DMS53 (cell line): ENCODE measurements at places on chromosomes 2 and 18.
A peak's percentile ranks its signal among the peaks of the same experiment; 100 is the strongest.

GRCh38 chr2:109209412-109209811, 80.4 kb downstream of the SH3RF3 start:
- peak; percentile 63 for DNase-seq

GRCh38 chr2:161825429-161825828, 201.2 kb downstream of the SLC4A10 start:
- DNase-seq = peak; percentile 92

DNA sequence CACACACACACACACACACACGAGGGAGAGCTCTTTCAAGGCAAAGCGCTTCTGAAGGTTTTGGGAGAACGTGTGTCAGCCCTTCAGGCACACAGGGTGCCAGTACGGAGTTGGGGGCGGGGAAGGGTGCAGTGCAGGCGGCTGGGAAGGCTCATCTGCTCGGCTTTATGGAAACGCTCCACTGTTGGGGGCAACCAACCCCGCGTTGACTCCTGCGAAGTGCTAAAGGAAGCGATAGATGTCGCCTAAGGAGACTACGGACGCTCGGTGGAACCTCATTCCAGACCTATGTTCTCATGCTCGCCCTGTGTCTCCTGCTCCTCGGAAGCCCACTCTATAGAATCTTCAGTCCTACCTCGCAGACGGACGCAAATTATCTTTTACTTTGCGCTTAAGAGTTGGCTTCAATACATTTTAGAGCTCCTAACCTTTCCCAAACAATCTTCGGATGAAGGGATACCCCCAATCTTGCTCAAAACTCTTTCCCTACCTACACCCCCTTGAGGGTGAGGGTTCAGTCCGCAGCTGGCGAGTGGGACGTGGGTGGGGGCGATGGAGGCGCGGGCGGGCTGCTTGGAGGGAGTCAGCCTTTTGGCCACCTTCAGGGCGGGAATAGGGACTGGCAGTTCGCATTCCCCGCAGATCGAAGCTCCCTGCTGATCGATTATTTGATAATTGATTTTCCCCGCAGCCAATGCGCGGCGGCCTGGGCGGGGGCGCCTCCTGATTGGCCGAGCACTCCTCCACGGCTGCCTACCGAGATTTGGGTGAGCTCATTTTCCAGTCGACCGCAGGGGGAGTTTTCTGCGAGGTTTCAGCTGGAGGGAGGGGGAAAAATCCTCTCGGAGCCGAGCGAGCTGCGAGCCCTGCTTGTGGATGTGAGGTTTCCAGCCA, 1.9 kb upstream of the MEIS1 start:
- DNase-seq = peak; percentile 97

- DNase-seq = no peak
These were observed 74.2 kb upstream of the L3MBTL4 start for GRCh38 chr18:6488956-6489355.

- DNase-seq = no peak
These were observed 107.6 kb upstream of the OTOS start for GRCh38 chr2:240247868-240248720.

DNA sequence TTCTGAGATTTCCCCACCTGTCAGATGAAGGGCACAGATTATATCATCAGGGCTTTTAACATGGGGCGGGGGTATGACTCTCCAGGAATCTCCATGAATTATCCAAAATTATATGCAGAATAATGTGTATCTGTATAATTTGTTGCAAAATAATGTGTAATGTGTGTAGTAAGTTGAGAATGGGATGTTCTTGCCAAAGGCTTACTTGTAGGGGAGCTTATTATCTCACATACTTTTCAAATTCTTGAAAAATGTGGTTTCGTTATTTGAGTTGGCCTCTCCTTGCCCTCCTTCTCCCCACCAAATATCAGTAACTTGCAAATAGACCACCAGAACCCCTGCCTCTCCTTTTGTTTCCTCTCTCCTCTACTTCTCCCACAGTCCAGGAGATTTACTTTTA, 35.6 kb downstream of the UBR3 start:
- DNase-seq = no peak

- DNase-seq = no peak
These were observed 36.1 kb downstream of the LIMS1 start for GRCh38 chr2:108570416-108570815.

DNA sequence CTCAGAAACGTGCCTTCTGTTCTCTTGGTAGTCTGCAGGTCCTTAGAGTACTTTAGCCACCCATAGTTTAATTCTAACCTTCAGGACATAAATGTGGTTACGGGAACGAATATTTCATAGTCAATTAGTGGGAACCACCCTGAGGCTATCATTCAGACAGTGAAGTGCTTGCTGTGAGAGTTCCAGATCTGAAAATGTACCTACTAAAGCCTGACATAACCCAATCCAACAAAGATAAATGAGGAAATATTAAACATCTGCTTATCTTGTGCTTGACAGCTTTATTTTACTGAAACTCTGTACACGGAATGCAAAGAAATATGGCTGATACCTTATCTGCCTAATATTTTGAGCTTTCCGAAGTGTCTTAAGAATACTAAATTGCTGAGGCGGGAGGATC, 43.0 kb downstream of the RAB27B start:
- DNase-seq = no peak

DNA sequence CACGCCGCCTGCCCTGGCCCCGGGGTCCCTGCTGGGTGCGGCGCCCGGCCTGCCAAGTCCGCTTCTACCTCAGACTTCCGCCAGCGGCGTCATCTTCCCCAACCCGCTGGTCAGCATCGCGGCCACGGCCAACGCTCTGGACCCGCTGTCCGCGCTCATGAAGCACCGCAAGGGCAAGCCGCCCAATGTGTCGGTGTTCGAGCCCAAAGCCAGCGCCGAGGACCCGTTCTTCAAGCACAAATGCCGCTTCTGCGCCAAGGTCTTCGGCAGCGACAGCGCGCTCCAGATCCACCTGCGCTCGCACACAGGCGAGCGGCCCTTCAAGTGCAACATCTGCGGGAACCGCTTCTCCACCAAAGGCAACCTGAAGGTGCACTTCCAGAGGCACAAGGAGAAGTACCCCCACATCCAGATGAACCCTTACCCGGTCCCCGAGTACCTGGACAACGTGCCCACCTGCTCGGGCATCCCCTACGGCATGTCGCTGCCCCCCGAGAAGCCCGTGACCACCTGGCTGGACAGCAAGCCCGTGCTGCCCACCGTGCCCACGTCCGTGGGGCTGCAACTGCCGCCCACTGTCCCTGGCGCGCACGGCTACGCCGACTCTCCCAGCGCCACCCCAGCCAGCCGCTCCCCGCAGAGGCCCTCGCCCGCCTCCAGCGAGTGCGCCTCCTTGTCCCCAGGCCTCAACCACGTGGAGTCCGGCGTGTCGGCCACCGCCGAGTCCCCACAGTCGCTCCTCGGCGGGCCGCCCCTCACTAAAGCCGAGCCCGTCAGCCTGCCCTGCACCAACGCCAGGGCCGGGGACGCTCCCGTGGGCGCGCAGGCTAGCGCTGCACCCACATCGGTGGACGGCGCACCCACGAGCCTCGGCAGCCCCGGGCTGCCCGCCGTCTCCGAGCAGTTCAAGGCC, 13.7 kb downstream of the SALL3 start:
- DNase-seq = no peak

DNA sequence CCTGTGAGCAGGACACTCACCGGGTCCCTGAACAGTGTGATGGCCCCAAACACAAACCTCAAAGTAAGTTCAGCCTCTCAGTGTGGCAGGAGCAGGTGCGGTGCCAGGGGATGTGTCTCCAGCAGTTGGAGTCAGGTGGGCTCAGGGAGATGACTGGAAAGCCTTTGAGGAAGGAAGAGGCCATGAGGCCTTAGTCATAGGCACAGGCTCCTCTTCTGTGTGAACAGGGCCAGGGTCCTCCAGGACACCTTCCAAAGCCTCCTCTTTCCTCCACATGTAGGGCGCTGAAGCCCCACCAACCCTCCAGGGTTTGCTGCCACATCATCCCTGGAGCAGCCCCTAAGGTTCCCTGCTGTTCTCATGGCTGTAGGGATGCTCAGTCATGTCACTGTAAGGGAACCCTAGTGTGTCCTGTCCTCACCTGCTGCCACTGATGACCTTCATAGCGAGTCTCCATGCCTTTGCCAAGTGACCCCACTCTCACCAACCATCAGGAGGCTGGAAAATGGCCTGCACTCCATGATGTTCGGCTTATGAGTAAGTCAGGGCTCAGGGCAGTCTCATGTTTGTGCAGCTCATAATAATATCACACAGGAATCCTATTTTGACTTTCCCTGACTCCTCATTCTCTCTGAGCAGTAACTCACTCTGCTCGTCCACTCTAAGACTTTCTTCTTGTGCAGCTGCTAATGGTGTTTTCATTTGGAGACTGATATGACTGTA, 1152.9 kb downstream of the RPIA start:
- DNase-seq = no peak

GRCh38 chr18:61580046-61580445, 246.8 kb downstream of the CDH20 start:
- peak; percentile 37 for DNase-seq
